ENCODE measurements at places on chromosomes 6 and 20.

DNA sequence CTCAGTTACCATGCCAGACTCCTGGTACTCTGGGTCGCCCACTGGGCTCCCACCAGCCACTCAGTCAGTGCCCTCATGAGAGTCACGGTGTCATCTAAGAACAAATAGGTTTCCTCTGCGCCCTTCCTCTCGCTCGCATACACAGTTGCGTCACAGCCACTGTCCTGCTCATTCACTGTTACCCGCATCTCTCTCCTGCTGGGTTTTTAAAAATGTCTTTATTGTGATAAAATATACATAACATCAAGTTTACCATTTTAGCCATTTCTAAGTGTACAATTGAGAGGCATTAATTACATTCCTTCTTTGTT, 4.0 kb downstream of the TEAD3 start:
- DNase-seq, result no peak

DNA sequence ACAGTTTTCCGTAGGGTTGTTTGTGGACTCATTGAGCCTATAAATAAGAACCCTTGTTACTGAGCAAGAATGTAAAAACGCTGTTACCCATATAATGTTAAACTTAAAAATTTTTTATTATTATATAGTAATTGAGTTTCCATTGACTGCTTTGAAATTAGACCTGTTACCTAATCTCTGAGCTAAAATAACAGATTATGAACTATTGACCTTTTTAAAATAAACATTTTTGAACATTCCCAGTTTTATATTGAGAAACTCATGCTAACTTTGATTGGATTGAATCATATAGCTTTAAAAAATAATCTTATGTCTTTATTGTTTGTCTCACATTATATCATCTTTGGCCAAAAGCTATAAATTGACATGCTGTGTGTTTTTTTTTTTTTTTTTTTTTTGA, 95.5 kb downstream of the CD2AP start:
- no peak for DNase-seq

- DNase-seq, result no peak
Observed at GRCh38 chr6:115617031-115617430, 443.7 kb downstream of the FRK start.

GRCh38 chr6:29620630-29621029, 12.4 kb downstream of the GABBR1 start:
- DNase-seq, result no peak

GRCh38 chr6:126773112-126773805, 345.2 kb upstream of the RSPO3 start:
- no peak for DNase-seq

- peak; percentile 66 for DNase-seq
Observed at GRCh38 chr6:14865531-14866100, 380.3 kb upstream of the JARID2 start.

GRCh38 chr6:37696841-37697662, 631 bp downstream of the MDGA1 start:
- no peak for DNase-seq

- peak; percentile 79 for DNase-seq
Observed at GRCh38 chr6:134630508-134631121, 312.7 kb upstream of the SGK1 start.

DNA sequence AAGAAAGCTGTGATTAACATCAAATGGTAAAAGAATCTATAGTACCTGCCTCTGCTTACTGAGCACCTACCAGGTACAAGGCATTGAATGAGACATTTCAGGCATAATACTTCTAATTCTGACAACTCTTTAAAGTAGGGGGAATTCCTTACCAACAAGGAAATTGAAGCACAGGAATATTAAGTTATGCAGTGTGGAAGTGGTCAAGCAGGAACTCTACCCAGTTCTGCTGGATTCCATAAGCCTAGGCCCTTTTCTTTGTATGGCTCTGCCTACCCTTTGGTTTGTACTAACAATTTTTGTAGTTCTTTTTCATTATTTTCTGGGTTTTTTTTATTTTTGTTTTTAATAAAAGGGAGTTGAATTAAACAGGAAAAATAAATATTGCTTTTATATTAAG, 114.5 kb downstream of the MAP3K5 start:
- DNase-seq, result no peak

- DNase-seq, result no peak
Observed at GRCh38 chr6:53910834-53911233, 116.0 kb downstream of the LRRC1 start.

DNA sequence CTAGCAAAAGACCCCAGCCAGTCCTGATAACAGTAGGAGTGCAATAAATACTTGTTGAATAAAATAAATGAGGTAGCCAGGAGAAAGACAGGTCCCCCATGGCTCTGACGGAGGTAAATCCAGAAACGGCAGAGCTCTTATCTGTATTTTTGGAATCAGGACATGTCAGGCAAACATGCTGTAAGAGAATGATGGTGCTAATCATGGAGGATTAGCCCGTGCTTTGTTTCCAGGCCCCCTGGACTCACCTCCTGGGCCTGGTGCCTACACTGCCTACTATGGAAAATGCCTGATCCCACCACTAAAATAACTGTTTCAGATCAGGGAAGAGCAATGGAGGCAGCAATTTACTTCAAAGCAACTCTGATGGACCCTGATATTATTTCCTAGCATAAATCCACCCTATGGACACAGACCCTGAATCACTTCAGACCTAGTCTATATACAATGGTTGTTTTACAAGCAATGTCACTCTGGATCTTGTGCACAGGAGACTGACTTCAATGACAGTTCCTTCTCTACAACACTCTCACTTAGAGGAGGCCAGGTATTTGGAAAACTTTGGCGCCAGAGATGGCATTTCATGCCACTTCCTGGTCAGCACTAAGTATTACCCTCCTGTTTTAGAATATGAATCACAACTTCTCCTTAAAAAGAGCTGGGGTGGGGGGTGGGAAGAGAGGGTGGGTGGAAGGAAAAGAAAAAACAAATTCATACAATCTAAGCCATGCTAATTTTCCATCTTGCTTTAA, 6.4 kb downstream of the MRPL14 start:
- DNase-seq, result no peak

DNA sequence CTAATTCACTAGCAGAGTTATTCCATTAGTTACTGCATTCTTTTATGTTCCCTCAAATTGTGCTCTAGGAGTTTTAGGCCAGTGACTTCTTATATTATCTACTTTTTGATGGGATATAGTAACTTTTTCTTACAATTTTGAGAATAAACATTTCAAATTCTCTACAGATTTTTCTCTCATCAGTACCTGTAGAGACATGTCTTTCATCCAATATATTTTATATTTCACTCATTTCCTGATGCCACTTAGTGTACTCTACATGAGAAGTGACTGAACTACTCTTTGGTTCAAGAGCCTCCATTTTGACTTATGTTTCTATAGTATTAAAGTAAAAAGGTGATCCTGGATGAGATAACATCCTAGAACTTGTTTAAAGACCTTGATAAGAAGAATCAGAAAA, 108.5 kb downstream of the ELOVL4 start:
- DNase-seq, result no peak

DNA sequence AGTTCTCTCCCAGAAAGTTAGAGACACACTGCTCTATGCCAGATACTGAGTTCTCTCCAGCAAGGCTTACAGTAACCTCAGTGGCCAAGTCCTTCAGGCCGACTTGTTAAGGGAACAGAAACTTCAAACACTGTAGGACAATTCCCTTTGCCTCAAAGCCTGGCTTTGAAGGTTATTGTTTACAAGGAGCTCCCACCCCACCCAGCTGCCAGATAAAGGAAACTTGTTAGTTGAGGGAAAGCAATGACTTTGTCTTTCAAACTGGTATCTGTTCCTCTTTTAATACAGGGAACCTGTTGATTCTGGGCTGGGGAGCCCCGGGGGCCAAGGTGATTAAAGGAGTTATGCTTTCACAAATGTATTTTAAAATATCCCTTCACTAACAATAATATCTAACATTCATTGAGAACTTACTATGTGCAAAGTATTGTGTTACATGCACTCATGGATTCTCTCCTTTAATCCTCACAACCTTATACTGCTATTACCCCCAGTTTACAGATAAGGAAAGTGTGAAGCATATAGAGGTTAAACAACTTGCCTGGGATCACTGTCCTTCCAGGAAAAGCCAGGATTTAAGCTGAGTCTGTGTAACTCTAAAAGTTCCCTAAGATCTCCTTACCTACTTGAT, 27.6 kb upstream of the CDKN1A start:
- DNase-seq, result peak; percentile 83

DNA sequence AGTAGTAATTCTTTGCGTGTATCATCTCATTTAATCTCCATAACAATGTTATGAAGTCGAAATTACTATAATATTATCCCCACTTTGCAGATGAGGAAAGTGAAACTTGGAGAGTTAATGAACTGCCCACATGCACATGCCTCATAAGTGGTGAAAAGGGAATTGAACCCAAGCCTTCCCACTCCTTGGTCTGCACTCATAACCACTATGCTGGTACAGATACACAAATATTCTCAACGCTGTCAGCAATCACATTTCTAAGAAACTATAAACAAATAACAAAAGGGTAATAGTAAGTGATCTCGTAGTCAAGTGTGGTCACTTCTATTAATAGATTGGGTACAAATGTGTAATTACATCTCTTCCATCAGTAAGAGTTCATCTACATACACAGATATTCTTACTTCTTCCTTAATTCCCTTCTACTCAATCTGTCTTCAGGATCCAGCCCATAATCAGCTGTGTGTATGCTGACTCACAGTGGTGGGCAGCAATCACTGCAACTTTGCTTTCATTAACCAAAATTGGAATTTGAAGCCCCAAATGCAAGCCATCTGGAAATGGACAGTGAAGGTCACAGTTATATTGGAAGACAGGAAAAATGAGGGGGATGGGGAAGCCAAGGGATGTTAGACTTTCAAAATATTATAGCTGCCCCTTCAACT, 6.6 kb downstream of the PRSS35 start:
- no peak for DNase-seq

- DNase-seq, result peak; percentile 14
Observed at GRCh38 chr6:135226537-135226936, 45.4 kb downstream of the MYB start.

- no peak for DNase-seq
Observed at GRCh38 chr20:15422966-15423365, 1085.6 kb upstream of the FLRT3 start.

GRCh38 chr20:5364997-5365597, 48.3 kb upstream of the PROKR2 start:
- DNase-seq, result no peak

DNA sequence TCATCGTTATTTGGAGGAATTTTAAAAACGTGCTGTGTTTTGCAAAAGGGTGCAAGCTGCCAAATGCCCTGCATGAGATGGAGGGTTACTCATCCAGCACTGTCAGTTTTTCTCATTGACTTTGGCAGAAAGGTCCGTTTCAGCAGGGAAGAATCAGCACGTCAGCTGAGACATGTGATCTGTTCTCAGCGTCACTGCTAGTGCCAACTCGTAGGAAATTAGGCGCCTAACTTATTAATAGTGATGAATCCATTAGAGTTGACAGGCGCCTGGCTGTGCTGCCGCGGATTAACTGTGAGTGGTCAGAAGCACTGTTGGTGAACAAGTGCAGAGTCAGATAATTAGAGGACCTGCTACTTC, 175.5 kb upstream of the FOXQ1 start:
- DNase-seq, result no peak

DNA sequence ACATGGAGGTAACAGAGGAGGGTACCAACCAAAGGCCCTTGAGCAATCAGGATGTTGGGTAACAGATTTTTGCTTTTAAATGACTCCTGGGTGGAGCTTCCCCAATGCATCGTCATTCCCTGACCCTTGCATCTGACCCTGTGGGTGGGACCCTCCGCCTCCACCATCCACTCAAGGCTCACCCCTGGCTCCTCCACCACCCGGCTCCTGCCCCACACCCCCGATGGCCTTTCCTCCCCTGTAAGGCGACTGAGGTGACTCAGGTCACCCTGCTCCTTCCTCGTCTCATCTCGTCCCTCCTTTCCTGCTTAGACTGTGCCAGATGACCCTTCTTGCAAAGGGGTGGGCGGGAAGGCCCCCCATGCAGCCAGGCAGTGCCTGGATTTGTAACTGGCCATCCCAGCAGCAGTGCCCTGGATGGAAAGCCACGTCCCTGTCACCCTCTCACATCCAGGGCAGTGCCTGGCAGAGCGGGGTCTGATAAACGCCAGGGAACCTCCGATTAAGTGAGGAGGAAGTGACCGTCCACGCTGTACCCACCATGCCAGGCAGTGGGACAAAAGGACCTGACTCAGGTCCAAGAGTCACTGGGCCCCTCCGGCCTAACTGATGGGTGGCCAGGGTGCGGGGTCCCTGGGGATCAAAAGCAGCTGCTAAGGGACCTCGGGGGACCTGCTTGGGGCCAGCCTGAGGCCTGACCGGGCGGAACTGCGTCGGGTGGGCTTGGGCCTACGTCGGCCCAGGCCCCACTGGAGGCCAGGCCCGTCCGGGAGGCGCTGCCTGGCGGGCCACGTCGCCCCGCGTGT, 624 bp upstream of the NPEPL1 start:
- DNase-seq, result no peak

DNA sequence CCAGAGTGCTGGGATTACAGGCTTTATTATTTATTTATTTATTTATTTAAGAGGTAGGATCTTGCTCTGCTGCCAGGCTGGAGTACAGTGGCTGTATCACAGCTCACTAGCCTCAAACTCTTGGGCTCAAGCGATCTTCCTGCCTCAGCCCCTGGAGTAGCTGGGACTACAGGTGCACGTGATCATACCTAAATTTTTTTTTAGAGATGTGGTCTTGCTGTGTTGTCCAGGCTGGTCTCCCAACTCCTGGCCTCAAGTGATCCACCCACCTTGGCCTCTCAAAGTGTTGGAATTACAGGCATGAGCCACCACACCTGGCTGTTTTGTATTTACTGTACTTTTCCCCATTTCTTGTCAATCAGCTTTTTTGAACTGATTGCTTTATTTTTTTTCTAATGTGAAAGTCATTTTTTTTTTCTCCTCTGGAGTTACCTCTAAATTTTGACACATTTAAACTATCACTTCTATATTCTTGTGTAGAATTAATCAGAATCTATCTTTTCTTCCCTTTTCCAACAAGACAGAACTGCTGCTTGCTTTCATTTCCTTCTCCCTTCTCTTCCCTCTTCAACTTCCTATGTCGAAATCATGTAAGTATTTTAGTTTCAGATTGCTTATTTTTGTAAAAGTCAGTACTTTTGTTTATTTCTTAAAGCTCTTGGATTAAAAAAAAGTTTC, 12.0 kb downstream of the PANK2 start:
- DNase-seq, result no peak

DNA sequence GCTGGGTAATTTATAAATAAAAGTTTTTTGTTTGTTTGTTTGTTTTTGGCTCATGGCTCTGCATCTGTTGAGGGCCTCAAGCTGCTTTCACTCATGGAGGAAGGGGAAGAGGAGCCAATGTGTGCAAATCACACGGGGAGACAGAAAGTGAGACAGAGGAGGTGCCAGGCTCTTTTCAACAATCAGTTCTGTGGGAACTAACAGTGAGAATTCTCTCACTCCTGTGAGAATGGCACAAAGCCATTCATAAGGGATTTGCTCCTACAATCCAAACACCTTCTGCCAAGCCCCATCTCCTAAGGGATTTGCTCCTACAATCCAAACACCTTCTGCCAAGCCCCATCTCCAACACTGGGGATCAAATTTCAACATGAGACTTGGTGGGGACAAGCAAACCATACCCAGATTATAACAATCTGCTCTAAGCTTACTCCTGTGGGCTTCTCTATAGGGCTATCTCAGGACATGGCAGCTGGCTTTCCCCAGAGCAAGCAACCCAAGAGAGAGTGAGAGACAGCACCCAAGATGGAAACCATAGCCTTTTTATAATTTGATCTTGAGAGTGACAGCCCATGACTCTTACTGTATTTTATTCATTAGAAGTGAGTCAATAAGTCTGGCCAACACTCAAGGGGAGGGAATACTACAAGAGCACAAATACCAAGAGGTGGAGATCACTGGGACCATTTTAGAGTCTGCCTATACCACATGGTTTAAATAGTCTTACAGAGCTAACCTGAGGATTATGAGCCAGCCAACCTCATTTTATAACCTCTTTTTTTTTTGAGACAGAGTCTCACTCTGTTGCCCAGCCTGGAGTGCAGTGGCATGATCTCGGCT, 22.8 kb upstream of the LRRC1 start:
- no peak for DNase-seq
